H1 (cell line): ENCODE measurements at places on chromosomes 7 and 10. TPM values are rescaled to one million over a fixed set of nuclear protein-coding genes. Genes with fewer than 3 reads are reported as not detected.

GRCh38 chr7:17206349-17206905 lies 92.0 kb upstream of the AHR start:
- H3K27me3 ChIP-seq: no peaks in the 10 kb centered on the region
- no peak for DNase-seq
- no peaks in the 10 kb centered on the region for H3K4me1 ChIP-seq
- H3K27ac ChIP-seq: no peak overlapping the region

DNA sequence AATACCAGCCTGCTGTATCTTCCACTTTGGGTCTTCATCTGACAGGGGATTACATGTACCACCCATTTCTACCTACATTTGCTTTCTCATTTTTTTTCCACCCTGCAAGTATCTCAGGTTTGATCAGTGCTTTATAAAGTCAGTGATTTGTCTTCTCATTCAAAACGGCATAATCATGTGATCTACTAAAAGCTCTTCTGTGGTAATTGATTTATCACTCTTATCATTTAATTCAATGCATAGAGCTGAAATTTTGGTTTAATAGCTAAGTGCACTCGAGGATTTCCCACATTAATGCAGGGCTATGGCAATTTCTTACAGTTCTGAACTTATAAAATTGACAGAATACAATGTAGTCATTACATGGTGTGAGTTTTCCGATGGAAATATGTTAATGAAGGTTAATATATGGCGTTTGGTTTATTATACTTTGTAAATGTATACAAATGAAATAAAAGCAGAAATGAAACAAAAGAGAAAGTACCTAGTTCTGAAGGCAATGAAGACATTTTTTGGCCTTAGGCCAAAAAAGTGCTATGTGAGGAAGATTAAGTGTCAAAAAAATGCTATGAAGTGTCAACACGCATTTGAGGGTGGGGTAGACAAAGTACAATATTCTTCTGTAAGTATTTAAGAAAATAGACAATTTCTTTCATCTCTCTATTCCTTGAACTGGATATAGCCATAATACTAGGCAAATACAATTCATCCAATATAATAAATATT lies 457.3 kb downstream of the ETV1 start:
- DNase-seq: no peak
- H3K4me3 ChIP-seq: no peak overlapping the region
- no peaks in the 10 kb centered on the region for H3K27me3 ChIP-seq

DNA sequence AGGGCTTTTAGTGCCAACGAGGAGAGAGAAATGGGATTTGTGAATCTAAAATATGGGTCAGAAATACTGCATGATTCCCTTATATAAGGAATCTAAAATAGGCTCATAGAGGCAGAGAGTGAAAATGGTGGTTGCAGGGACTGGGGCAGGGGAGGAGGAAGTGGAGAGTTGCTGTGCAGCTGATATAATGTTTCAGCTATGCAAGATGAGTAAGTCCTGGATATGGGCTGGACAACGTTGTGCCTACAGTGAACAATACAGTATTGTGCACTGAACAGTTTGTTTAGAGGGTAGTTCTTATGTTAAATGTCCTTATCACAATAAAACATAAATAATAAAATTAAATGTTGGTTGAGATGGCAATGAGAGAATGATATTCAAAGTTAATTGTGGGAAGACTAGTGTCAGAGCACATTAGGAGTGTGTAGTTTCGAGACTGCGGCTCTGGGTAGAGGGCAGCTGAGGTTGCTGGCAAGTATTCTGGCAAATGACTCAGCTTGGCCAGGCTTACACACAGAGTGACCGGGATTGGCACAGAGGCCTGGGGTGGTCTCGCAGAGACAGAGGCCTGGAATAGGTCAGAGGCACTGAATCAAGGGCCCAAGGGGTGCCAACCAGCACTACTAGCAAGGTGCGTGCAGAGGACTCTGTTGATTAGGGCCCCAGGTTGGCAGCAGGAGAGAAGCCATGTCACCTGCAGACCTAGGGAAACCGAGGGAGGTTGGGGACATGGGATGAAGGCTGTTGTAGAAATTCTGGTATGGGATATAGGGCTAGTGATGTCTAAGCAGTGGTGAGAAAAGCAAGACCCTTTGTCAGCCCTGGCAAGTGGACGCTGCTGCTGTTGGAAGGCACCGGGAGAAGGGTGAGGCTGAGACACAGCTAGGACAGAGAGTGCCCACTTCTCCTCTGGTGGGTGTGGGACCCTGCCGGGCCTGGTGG lies 2.8 kb upstream of the DEPP1 start:
- H3K27ac ChIP-seq: no peak overlapping the region
- H3K27me3 ChIP-seq: no peaks in the 10 kb centered on the region
- H3K4me3 ChIP-seq: no peak overlapping the region
- no peak for DNase-seq
- no peaks in the 10 kb centered on the region for H3K36me3 ChIP-seq

- no peak overlapping the region for H3K27ac ChIP-seq
- no peaks in the 10 kb centered on the region for H3K27me3 ChIP-seq
- no peak overlapping the region for H3K4me3 ChIP-seq
Measured at GRCh38 chr10:114575417-114576131, 82.5 kb downstream of the ABLIM1 start.

Gene ODAD2
- total RNA-seq: 4.1 and 4.3 TPM in 2 replicates

Gene CALHM3
- total RNA-seq: 0.17 TPM in 1 of 2 replicates, not detected in the other

Gene CAMK2B
- 0.15 and 0.17 TPM in 2 replicates for total RNA-seq
